Activated CD4-positive, alpha-beta T cell treated with anti-CD3 and anti-CD28 coated beads, Interleukin-2, amount 50 U/mL, for 24 hours (primary cell): ENCODE measurements at places on chromosomes 5 and 9.

DNA sequence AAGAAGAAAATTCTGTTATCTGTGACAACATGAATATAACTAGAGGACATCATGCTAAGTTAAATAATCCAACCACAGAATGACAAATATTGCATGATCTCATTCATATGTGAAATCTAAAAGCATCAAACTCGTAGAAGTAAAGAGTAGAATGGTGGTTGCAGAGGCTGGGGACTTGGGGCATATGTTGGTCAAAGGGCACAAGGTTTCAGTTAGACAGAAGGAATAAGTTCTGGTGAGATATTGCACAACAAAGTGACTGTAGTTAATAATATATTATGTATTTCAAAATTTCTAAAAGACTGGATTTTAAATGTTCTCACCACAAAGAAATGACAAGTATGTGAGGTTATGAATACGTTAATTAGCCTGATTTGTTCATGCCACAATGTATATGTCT is 24.8 kb downstream of the GRIA1 start:
- DNase-seq, result no peak

DNA sequence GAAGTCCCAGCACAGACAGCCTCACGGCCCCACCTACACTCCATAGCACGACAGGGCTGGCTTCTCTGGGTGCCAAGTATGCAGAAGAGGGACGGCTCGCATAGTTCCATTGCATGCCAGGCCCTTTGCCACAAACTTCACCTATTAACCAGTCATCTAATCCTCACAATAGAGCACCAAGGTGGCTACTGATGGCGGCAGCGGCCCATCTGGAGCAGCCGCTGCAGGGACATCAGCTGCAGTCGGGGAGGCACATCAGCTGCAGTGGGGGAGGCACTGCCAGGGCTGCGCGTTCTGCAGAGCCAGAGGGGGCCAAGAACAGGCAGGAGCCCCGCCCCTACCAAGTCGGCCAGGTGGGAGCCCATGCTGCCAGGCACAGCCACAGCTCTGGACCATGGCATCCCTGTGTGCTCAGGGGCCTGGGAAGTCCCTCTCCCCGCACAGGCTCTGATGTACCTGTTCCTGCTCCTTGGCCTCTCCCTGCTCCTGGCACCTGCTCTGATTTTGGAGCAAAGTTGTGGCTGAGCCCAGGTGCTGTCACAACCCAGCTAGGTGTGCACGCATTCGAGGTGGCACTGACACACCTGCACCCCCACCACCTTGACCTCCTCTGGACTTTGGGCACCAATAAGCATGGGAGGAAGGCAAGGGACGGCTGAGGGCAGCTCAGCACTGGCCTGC is 61.5 kb upstream of the SYNPO start:
- no peak for DNase-seq

DNA sequence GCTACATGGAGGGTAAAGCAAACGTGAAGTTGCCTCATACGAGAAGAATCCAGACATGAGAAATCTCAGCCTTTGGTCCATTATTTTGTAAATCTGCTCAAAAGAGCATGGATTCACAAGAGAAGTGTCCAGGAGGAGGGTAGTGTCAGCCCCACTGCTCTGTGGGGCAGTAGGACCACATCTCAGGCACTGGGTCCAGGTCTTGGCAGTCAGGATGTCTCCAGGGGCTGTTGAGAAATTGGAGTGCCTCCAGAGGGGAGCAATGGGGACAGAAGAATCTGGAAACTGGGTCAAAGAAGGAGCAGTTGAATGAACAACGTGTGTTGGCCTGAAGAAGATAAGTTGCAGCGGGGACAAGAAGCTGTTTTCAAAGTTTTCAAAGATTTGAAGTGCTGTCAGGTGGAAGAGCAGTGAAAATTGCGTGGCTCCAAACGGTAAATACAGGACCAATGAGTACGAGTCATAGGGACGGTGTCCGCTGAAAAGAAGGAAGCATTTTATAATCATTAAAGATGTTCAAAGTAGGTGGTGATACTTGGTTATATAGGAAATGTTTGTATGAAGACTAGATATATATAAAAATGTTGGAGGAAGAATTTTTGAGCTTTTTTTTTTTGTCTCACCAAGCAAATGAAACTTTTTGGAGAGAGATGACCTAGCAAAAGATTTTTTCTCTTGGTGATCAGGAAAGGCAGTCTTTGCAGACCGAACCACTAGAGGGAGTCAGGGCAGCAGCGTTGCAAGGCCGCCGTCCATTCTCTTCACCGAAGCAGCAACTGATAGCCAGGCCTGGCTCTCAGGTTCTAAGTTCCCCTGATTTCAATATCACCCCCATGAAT is 57.1 kb upstream of the ZBED3 start:
- peak; percentile 33 for DNase-seq

GRCh38 chr9:9949978-9950377 is 662.8 kb downstream of the PTPRD start:
- no peak for DNase-seq

DNA sequence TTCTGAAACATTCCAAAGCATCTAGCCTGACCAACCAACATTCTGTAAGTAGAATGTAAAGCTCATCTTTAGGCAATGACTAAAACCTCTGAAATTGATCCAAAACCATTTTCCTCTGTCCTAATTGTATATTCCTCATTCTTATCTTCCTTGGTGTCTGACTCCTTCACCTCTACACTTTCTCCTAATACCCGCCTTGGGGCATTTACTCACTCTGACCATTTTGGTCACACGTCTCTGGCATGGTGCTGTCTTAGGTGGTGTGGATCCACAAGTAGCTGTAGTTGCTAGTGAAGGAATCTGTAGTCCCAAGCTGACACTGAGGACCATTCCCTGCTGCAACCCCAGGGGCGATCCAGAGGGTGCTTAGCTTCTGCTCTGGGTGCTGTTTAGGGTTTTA is 40.8 kb upstream of the LMNB1 start:
- DNase-seq, result no peak

GRCh38 chr9:131018621-131019020 is 9.6 kb downstream of the LAMC3 start:
- no peak for DNase-seq

GRCh38 chr9:100619665-100620064 is 41.8 kb downstream of the CAVIN4 start:
- DNase-seq, result no peak

GRCh38 chr5:91031402-91031752 is 351.7 kb downstream of the ARRDC3 start:
- DNase-seq, result no peak

GRCh38 chr5:76325876-76326491 is 77.1 kb upstream of the IQGAP2 start:
- DNase-seq, result no peak

DNA sequence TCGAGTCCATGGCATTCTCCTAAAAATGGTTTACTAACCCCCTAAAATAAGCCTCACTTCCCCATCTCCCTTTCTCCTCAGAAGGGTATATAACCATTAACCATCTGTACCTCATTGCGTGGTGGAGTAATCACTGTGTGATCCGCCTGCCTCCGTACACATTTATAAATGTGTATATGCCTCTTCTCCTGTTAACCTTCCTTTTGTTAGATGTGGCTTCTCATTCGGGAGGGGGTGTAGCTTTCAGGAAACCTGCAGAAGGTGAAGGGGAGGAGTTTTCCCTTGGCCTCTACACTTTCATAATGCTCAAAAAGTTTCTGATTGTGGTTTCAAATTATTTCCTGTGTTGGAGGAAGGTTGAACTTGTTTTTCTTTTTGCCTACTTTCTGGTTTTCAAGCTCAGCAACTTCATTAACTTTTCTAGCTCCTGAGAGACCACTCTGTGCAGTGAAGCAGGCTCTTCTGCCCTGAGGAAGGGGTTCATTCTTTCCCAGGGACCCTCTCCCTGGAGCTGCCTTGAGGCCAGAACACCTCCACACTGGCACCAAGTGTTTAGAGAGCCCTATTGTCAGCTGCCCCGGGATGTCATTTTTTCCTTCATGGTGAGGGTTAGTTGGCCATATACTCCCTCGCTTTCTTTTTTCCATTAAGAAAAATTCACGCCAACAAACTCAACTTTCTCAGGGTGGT is 46.9 kb downstream of the RASGRF2 start:
- DNase-seq, result no peak

GRCh38 chr9:33823801-33824200 is 6.8 kb downstream of the UBE2R2 start:
- no peak for DNase-seq

DNA sequence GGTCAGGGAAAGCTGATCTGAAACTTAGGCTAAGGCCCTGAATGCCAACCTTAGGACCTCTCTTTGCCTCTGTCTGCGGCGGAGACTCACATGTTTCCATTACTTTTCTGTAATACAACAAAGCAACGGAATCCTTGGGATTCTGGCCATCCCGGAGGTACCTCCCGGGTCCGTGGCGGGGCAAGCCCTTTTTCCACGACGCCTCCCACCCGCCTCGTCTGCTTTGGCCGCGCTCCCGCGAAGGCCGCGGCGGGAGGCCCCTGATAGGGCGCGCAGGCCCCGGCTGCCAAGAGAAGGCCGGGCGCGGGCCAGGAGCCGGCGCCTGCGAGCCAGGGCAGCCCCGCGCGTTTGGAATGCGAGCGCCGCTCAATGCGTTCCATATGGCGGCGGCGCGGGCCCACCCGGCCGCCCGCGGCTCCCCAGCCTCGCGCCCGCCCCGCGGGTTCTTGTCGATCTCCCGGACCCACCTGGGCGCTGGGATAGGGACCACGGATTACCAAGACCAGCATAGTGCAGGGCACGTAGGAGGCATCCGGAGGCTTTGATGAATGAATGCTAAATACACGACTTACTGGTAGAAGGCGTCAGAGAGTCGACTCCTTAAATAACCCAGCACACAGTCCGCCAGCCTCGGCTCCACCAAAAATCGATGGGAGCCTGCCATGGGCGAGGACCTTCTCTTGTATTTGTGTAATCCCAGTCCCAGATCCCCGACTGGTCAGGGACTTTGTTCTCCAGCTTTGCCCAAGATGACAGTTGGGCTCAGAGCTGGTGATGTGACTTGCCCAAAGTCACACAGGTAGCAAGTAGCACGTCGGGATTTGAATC is 17.5 kb upstream of the PHF19 start:
- DNase-seq, result no peak

DNA sequence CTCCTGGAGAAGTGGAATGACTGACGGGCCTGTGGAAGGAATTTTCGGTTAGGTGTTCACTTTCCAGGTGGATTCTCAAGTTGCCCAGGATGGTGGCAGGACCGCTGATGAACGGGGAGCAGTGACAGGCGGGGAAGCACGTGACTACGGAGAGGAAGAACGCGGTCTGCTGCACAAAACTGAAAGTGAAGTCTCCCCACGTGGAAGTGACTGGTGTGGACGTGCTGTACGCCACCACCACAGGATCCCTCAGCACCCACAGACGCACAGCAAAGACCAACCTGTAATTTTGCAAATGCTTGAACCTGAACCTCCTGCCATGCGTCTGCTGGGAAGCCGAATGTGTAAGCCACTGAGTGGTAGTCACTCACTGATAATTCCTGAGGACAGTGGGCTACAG is 51.4 kb downstream of the RNF130 start:
- DNase-seq, result no peak

- DNase-seq, result no peak
Measured at GRCh38 chr9:115291841-115292240, 173.9 kb upstream of the TNC start.

DNA sequence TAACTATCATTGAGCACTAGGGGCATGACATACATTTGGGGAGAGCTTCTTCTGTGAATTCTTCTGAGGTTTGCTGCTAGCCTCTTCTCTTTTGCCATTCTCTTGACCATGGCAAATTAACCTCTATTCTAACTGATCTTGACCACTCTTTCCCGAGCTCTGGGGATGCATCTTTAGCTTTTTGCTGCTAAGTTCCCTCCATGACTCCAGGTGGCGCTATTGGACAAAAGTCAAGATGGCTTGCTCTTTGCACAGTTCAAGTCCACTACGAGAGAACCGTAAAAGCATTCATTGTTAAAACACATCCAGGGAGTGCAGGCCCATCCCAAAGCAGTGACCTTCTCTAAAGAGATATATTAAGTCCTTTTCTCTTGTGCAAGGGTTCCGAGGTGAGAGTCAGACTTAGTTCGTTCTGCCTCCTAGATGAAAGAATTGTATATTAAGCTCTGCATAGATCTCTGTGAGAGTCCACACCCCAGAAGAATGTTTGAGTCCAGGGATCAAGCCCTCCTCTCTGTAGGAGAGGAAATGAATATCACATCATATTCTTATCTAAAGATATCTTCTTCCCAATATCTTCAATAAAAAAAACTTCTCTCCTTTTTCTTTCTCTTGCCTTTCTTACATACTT is 1152.9 kb upstream of the CDH6 start:
- no peak for DNase-seq
